ENCODE measurements at places on chromosomes 2 and 18. TPM values are rescaled to one million over a fixed set of nuclear protein-coding genes. Genes with fewer than 3 reads are reported as not detected.
A peak's percentile ranks its signal among the peaks of the same experiment; 100 is the strongest.

DNA sequence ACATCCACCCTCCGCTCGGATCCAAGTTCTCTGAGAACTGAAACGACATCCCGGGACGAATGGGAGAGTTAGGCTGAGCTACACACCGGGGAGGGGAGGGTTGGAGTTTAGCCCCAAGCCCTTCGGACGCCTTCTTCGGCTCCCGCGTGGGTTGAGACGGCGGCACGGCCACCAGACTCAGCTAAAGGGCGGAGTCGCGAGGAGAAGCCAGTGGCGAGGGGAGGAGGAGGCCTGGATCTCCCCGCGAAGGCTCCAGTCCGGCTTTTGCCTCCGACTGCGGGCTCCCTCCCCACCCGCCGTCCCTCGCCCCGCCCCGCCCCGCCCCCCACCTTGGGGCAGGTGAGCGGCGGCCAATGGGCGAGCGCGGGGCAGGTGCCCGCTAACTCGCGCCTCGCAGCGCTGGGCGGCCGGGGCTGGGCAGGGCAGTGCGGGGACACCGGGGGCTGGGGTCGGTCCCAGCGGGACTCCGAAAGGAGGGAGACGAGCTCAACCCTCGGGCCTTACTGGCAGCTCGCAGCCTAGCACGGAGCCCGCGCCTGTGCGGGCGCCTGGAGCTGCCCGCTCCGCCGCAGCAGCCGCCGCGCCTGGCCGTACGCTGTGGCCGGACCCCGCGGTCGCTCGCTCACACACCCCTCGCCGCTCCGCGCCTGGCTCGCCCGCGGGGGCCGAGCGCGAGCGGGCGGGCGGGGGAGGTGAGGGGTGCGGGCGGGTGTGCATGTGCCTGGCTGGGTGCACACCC, at the start of gene EMX1:
EMX1 (plus strand) TSS at position 382 of the 739 bp plus-strand sequence; CDS start at position 716, 334 bp downstream.
- peaks cover 18% of the 10 kb centered on the region for H3K4me1 ChIP-seq
- H3K27me3 ChIP-seq: peaks cover 69% of the 10 kb centered on the region
- peak within 1 kb of the TSS; percentile 22 for H3K4me3 ChIP-seq
- H3K36me3 ChIP-seq: peaks cover 4% of the 10 kb centered on the region

GRCh38 chr2:105309147-105309545, 20.4 kb downstream of the TGFBRAP1 start:
- no peak overlapping the region for H3K4me3 ChIP-seq
- H3K27me3 ChIP-seq: no peaks in the 10 kb centered on the region
- H3K27ac ChIP-seq: no peak overlapping the region
- H3K4me1 ChIP-seq: no peaks in the 10 kb centered on the region

DNA sequence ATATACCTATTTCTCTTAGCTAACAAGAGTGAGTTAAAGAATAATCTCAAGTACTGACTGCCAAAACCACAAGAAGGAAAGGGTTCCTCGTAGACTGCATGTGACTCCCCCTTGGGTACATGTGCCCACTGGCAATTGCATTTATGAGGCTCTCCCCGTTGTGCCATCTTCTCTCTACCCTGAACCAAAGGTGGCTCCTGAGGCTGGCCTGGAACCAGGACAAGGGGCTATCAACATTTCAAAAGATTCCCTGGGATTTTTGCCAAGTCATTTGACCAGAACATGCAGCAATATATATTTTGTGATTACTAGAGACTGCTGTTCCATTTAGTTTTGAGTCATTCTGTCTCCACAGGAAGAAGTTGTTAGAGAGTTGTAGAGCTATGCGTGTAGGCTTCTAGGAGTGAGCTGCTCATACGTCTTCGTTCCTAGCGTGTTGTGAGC, 45.8 kb downstream of the LAMA3 start:
- H3K27ac ChIP-seq: no peak overlapping the region
- no peaks in the 10 kb centered on the region for H3K36me3 ChIP-seq
- H3K27me3 ChIP-seq: peaks cover 37% of the 10 kb centered on the region
- no peak for DNase-seq
- H3K4me3 ChIP-seq: no peak overlapping the region

- DNase-seq: no peak
- H3K4me3 ChIP-seq: no peak overlapping the region
- no peak overlapping the region for H3K27ac ChIP-seq
- no peaks in the 10 kb centered on the region for H3K36me3 ChIP-seq
Measured at GRCh38 chr2:29351916-29352591, 236.8 kb downstream of the CLIP4 start.

DNA sequence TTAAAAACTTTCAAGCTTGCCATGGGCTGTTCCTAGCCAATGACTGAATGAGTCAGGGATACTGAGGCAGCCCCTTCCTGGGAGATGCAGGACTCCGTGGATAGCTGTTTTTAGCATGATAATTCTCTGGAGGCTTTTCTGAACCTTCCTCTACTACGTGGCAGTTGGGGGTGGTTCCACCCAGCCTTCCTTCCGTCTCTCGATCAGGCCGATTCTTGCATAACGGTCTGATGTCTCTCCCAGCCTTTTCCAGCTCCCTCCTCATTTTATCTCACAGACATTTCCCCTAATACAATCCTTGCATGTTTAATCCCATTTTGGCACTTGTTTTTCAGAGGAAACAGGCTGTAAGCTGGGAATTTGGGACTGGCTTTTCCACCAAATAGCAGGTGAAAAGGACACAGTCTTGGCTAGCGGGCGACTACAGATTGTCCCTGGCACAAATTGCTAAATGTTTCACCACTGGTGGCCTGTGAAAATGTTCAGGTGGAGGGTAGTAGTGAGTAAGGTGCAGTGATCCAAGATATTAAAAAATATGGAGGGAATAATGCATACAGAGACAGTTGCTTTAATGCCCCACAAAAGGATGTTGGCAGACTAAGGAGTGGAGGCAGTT, 21.0 kb upstream of the CTLA4 start:
- H3K36me3 ChIP-seq: peaks cover 5% of the 10 kb centered on the region
- H3K27me3 ChIP-seq: peaks cover 2% of the 10 kb centered on the region
- H3K4me1 ChIP-seq: peaks cover 24% of the 10 kb centered on the region
- H3K4me3 ChIP-seq: no peak overlapping the region
- DNase-seq: no peak
- no peak overlapping the region for H3K27ac ChIP-seq

- peaks cover 19% of the 10 kb centered on the region for H3K4me1 ChIP-seq
- no peak for DNase-seq
- H3K36me3 ChIP-seq: peaks cover 7% of the 10 kb centered on the region
- H3K4me3 ChIP-seq: no peak overlapping the region
- no peak overlapping the region for H3K27ac ChIP-seq
Measured at GRCh38 chr2:221567231-221567760, 4.8 kb downstream of the EPHA4 start.

DNA sequence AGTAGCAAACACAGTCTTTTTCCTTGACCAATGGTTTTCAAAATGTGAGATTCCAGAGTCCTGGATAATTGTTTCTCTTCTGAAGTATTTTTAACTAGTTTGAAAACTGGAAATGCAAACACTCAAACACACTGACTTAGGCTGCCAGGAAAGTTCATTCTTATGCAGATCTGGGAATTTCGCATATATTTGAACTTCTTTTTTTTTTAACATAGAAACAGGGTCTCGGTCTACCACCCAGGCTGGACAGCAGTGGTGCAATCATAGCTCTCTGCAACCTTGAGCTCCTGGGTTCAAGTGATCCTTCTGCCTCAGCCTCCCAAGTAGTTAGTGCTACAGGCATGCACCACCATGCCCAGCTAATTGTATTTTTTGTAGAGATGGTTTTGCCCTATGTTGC, 79.6 kb downstream of the DYM start:
- peaks cover 19% of the 10 kb centered on the region for H3K36me3 ChIP-seq
- H3K27me3 ChIP-seq: peaks cover 1% of the 10 kb centered on the region
- H3K27ac ChIP-seq: no peak overlapping the region
- no peak for DNase-seq

DNA sequence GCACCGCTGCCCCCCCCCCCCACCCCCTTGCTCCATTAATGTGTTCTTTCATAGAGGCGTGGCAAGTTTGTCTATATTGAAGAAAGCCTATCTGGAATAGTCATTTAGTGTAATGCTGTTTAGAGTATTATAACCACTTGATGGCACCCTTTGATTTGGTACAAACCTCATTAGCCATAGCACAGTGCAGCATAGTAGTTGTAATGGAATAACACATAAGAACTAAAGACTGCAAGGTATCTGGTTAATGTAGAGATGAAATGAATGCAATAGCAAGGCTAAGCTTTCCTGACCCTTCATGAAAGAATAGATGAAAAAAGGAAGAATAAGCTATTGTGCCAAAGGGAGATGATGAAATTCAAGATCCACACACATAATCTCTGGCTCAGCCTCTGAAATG, 81.9 kb downstream of the EHBP1 start:
- no peaks in the 10 kb centered on the region for H3K36me3 ChIP-seq
- peaks cover 9% of the 10 kb centered on the region for H3K4me1 ChIP-seq
- H3K4me3 ChIP-seq: no peak overlapping the region
- DNase-seq: no peak
- H3K27ac ChIP-seq: no peak overlapping the region

Gene DHRS9
- 1.6 TPM for total RNA-seq

Gene POTEI
- not detected for total RNA-seq

Gene FLACC1
- total RNA-seq: 1.1 TPM

Gene RNASEH1
- total RNA-seq: 30.5 TPM

Gene IL36B
- not detected for total RNA-seq

Gene NAT8
- total RNA-seq: not detected

Gene CAPN14
- 0.20 TPM for total RNA-seq

Gene LOXHD1
- not detected for total RNA-seq

Measured in activated T-helper 1 cell treated with anti-CD3 and anti-CD28 coated beads, Interleukin-12 subunit alpha, Interleukin-12 subunit beta, Interleukin-2, Interleukin-4 antibody, amounts not matched to agents 30 ng/mL and 10 ng/mL and 1 ng/mL, durations not matched to agents 14 hours and 24 hours and 36 hours (primary cell).